ENCODE measurements at places on chromosomes 16 and 17. TPM values are rescaled to one million over a fixed set of nuclear protein-coding genes. Genes with fewer than 3 reads are reported as not detected.

The NATD1 gene
- 5.2 TPM for total RNA-seq

The CCL7 gene
- total RNA-seq = 0.72 TPM

The NPIPB6 gene
- 0.42 TPM for total RNA-seq

The FASN gene
- total RNA-seq = 198 TPM

The SYT17 gene
- 5.5 TPM for total RNA-seq

The DPEP2 gene
- total RNA-seq = 0.96 TPM

The ITFG1 gene
- total RNA-seq = 45.9 TPM

The KRTAP4-6 gene
- total RNA-seq = not detected

The VMO1 gene
- total RNA-seq = 2.0 TPM

The KRT12 gene
- 2.2 TPM for total RNA-seq

The LAT gene
- 3.7 TPM for total RNA-seq

The SLC47A1 gene
- total RNA-seq = 1.0 TPM

The MAP3K14 gene
- total RNA-seq = 15.0 TPM

The OR1A1 gene
- not detected for total RNA-seq

The MEOX1 gene
- total RNA-seq = 0.64 TPM

The TCAP gene
- total RNA-seq = 0.49 TPM

The TEKT1 gene
- total RNA-seq = not detected

DNA sequence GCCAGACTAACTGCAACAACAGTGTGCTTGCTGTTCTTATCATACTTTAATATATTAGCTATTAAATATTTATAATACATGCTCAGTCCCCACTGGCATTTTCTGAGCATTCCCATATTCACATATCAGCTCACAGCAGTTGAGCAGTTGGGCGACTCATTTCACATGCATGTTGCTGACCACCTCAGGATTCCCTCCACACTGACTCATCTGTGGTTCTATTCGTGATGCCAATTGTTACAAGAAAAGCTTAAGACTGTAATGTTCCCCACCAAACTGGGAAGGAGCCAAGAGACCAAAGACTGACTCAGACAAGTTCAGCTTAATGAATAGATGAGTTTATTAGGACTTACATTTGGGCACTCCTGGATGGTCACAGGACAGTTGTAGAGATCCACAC, 100.3 kb upstream of the KIF2B start:
- no peak for DNase-seq

DNA sequence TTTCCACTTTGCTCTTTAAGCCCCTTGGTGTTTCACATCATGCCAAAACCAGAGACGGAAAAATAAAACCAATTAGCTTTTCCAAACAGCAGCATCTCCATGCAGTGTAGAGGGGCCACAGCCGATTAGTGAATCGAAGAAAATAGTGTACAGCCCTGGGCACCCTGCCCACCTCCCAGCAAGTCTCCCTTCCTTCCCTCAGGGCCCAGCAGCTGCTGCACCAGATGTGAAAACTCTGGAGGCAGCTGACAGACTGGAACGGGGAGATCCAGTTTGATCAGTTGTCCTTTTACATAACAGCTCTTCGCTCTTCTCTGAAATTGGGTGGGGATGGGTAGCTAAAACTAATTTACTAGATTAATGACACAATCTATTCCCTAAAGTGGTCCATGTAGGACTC, 19.3 kb downstream of the TMEM11 start:
- no peak for DNase-seq

- no peak for DNase-seq
Measured at GRCh38 chr16:57949013-57949412, 21.9 kb downstream of the CNGB1 start.

DNA sequence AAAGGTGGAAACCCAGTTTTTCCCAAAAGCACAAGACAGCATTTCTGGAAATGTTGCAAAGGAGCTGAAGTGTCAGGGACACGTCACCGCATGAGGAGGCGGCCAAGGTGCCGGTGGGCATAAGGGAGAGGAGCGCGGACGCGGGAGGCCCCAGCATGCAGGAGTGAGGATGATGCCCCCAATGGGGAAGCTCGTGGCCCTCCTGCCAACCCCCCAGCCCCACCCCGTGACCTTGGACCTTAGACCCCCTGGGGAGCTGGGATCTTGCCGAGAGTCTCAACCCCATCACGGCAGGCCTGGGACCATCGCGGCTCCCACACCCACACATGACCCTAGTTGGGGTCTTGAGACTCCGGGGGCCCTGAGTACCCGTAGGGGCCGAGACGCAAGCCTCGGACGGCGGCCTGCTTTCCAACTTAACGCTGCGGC, 119.4 kb upstream of the METRNL start:
- no peak for DNase-seq

- DNase-seq = no peak
Measured at GRCh38 chr16:4347765-4348509, 3.2 kb downstream of the PAM16 start.

GRCh38 chr17:78759203-78759968, 22.7 kb downstream of the CYTH1 start:
- DNase-seq = no peak

- no peak for DNase-seq
Measured at GRCh38 chr17:40633871-40634270, 13.7 kb downstream of the SMARCE1 start.

- DNase-seq = no peak
Measured at GRCh38 chr17:7439462-7440112, at the start of gene FGF11. Gene FGF11, plus strand, starts transcription at chr17:7439512. Its CDS starts 109 bp downstream, at chr17:7439621.

- no peak for DNase-seq
Measured at GRCh38 chr16:6247775-6248174, 1084.9 kb upstream of the RBFOX1 start.

DNA sequence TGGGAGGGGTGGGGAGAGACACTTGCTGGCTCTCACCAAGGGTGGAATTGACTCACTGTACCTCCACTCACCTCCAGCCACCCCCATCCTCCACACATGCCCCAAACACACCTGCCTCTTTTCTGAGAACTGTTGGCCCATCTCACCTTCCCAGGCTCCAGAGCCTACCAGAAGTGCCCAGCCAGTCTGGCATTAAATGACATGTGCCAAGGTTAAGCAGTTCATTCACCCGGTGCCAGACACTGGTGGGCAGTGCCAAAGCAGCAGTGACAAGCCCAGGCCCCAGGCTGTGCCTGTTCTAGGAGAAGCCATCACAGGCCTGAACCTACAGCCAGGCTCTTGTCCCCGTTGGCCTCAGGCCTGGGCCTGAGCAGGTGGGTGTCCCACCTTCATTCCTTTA, 11.2 kb downstream of the MVP start:
- DNase-seq = no peak

DNA sequence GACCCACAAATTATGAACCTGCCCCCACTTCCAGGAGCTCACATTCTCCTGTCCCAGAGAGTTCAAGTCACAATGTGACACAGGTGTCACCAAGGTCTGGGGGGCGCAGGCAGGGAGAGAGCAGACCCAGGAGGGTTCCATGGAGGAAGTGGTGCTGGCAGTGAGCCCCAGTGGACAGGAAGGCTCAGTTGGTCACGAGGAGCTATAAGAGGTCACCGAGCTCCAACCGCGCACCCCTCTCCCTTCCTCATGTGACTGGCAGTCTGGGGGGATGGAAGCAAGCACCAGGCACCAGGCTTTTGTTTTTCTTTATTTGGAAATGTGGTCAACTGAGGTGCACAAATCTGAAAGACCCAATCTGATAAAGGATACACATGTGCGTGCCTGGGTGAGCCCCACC, 2.5 kb downstream of the ITGAD start:
- DNase-seq = peak; percentile 38

- DNase-seq = no peak
Measured at GRCh38 chr17:52154466-52154865, 4.0 kb downstream of the CA10 start.

- DNase-seq = no peak
Measured at GRCh38 chr17:42436391-42436790, 13.3 kb upstream of the CAVIN1 start.

GRCh38 chr17:76013377-76013932, 12.8 kb downstream of the CDK3 start:
- no peak for DNase-seq

DNA sequence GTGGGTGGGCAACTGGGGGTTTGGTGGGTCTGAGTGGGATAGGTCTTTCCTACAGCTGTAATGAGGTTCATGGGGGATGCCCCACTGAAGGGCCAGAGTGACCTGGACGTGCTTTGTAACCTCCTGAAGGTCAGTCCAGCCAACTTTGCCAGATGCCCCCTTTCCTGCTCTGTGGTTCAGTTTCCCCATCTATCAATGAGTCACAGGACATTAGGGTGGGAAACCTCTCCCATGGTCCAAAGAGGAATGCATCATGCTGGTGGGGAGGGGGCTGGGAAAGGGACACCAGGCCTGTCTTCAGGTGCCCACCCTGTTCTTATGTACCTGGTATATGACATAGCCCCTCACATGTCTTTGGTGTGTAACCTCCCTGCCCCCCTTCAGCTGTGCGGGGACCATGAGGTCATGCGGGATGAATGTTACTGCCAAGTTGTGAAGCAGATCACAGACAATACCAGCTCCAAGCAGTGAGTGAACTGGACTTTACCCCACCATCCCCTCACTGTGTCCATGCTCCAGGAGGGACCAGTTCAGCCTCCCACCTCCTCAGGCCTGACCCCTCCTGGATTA, 24.0 kb upstream of the ALKBH5 start:
- DNase-seq = no peak

- no peak for DNase-seq
Measured at GRCh38 chr16:72291121-72291520, 119.2 kb upstream of the PMFBP1 start.

- DNase-seq = peak; percentile 98
Measured at GRCh38 chr17:36948717-36949460, at the start of gene AATF. Gene AATF, plus strand, starts transcription at chr17:36948954. Its CDS starts 172 bp downstream, at chr17:36949126.

- no peak for DNase-seq
Measured at GRCh38 chr17:50355336-50355700, 9.4 kb downstream of the XYLT2 start.

DNA sequence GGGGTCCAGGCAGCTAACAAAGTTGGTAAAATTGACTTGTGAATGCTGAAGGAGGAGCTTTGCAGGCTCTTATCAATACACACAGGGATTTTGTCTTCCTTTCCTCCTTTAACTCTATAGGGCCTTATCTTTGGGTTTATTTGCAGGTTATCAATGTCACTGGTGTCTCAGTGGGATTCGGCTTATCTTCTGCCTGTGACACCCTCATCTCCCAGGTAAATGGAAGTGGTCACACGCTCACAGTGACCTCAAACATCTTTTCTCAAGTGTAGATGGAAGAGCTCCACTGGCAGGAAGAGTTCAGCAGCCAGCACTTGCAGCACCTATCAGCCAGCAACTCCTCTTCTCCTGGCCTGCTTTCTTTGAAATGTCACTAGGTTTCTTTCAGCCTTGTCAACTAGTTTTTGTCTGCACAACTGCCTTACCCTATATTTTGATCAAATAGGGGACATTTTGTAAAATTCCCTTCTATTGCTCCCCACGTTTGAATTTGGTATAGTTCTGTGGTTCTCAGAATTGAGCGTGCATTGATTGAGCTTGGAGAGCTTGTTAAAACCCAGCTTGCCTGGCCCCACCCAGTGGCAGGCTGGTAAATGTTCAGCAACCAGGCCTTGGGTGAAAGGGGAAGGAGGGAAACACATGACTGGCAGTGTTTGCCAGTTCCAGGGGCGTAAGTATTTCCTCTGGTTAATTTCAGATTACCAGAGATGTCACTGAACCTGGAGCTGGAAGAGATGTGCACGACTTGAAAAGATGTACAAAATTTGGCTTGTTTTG, 12.8 kb downstream of the SLC47A1 start:
- DNase-seq = peak; percentile 74

- DNase-seq = no peak
Measured at GRCh38 chr17:41118721-41119120, 548 bp upstream of the KRTAP4-11 start.

GRCh38 chr17:73713136-73713535, 68.9 kb upstream of the SDK2 start:
- no peak for DNase-seq

DNA sequence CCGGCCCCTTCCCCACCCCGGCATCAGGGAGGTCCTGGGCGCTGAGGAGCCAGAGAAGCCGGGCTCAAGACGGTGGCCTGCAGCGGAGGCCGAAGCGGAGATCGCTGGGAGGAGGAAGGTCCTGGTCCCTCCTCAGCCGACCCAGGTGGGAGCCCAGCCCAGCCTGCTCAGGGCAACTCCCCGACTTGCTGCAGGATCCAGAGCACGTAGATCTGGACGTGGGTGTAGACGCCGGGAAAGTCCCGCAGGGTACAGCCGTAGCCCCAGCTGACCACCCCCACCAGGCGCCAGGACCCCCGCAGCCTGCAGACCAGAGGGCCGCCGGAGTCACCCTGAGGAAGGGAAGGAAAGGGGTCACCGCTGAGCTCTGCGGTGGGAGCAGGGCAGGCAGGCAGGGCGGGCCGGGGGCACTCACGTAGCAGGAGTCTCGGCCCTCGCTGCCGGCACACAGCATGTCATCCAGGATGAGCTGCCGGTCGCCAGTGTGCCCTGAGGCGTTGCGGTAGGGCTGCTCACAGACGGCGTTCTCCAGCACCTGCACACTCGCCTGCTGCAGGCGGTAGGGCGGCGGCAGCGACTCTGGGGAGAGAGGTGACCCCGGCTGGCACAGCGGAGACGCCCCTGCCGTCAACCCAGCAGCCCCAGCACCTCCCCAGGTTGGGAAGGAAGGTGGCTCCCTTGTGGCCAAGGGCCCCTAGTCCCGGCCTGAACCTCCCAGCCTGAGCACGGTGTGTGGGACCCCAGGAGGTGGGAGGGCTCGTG, 5.4 kb downstream of the TPSD1 start:
- no peak for DNase-seq

DNA sequence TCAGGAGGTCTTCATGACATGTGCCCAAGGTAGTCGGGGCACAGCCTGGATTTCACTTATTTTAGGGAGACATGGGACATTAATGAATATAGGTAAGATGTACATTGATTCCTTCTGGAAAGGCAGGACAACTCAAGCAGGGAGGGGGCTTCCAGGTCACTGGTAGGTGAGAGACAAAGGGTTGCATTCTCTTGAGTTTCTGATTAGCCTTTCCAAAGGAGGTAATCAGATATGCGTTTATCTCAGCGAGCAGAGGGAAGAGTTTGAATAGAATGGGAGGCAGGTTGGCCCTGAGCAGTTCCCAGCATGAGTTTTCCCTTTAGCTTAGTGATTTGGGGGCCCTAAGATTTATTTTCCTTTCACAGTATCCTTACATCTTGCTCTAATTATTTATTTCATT, 443.8 kb upstream of the EEF2KMT start:
- no peak for DNase-seq

- peak; percentile 99 for DNase-seq
Measured at GRCh38 chr16:4846901-4847773, at the start of the genes GLYR1 and UBN1. Gene GLYR1, minus strand, starts transcription at chr16:4847288. Its CDS starts 23 bp downstream, at chr16:4847265. Gene UBN1, plus strand, starts transcription at chr16:4847481. Its CDS starts 5,437 bp downstream, at chr16:4852918.
